Activated T-cell treated with anti-CD3 and anti-CD28 coated beads, Interleukin-2, amount 50 U/mL, for 48 hours (primary cell): ENCODE measurements at places on chromosomes 3 and 15.
A peak's percentile ranks its signal among the peaks of the same experiment; 100 is the strongest.

GRCh38 chr15:38005953-38006808 lies 71.7 kb downstream of the TMCO5A start:
- no peak for DNase-seq

DNA sequence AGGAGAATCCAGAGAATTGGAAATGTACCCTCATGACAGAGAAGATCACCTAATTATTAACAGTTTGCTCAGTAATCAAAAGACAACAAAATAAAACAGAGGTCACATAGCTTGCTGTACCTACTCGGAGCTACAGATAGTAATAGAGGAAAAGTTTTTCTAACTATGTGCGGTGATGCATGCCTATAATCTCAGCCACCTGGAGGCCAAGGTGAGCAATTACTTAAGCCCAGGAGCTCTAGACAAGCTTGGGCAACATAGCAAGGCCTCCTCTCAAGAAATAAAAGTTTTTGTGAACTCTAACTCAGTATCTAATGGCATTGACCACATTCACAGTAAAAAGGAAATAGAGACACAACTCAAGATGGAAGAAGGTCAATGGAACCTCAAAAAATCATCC lies 243.6 kb downstream of the ATP8B4 start:
- no peak for DNase-seq

- DNase-seq = no peak
These were observed 36.7 kb downstream of the CMTM7 start for GRCh38 chr3:32428092-32429068.

GRCh38 chr3:20340324-20340928 lies 154.4 kb upstream of the SGO1 start:
- peak; percentile 76 for DNase-seq

DNA sequence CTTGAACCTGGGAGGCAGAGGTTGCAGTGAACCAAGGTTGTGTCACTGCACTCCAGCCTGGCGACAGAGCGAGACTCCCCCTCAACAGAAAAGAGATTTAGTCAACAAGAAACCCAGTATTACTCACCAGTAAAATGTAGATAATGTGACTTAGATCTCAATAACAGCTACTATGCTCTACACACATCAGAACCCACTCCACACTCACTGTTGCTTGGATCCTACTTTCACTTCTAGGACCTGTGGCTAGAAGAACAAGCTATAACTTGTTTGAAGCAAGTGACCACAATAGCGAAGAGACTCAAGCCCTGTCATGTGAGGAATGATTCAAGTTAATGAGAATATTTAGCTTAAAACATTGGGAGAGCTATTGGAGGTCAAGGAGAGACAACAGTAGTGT lies 100.7 kb downstream of the ANXA2 start:
- no peak for DNase-seq

GRCh38 chr3:82229397-82229796 lies 468.0 kb upstream of the GBE1 start:
- DNase-seq = no peak
